ENCODE measurements at places on chromosomes 5 and 9. TPM values are rescaled to one million over a fixed set of nuclear protein-coding genes. Genes with fewer than 3 reads are reported as not detected.

The IL31RA gene
- 0.39 TPM for total RNA-seq

The ACSL6 gene
- total RNA-seq, result 21.0 TPM

The ZBED3 gene
- 4.0 TPM for total RNA-seq

The ACTBL2 gene
- not detected for total RNA-seq

The NR2F1-AS1 gene
- total RNA-seq, result not detected

The AK3 gene
- 30.5 TPM for total RNA-seq
